ENCODE measurements at places on chromosomes 3 and 15.

DNA sequence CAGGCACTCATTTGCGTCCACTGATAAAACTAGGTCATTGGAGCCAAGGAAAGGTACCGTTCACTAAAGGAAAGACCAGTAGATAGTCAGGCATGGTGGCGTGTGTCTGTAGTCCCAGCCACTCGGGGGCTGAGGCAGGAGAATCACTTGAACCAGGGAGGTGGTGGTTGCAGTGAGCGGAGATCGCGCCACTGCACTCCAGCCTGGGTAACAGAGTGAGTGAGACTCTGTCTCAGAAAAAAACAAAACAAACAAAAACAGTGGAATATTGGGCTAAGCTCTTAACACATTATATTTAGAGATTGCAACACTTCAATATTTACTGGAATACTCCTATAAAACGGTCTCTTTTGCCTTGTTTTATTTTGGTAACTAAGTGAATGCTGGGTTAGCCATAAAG, 17.4 kb downstream of the MAP2K1 start:
- DNase-seq = no peak

GRCh38 chr15:58498821-58499580, 67.2 kb downstream of the LIPC start:
- no peak for DNase-seq

GRCh38 chr3:25354071-25354470, 74.0 kb upstream of the RARB start:
- no peak for DNase-seq

DNA sequence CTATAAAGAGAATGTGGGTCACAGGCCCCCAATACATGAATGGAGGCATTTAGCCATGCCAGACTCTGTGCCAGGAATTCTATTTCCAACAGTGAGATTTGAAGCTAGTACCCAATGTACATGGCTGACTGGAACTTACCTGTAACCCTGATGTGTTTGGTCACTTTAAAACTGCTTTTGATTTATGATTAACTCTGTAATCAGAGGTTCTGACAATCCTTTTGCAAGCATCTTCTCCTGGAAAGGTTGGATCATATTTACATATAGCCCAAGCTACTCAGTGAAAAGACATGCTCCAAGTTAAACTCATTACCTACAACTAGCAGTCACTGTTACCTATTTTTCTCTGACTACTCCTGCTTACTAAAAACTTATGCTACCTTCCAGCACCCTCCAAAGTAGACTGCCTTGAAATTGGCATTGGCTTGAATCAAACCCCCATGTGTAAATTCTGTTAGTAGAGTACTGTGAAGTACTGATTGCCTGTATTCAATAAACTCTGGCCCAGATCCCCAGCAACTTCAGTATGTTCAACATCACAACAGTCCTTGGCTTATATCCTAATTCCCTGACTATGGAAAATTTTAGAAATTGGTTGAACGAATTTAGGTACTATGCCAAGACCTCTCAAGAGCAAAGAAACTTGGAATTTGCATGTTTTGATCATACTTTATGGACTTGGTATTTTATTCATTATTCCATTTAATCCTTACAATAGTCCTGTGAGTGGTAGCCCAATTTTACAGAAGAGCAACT, 665.6 kb upstream of the NECTIN3 start:
- no peak for DNase-seq

GRCh38 chr3:36227980-36228379, 152.3 kb upstream of the STAC start:
- DNase-seq = no peak

GRCh38 chr3:45962033-45962432, 18.8 kb downstream of the CXCR6 start:
- no peak for DNase-seq

DNA sequence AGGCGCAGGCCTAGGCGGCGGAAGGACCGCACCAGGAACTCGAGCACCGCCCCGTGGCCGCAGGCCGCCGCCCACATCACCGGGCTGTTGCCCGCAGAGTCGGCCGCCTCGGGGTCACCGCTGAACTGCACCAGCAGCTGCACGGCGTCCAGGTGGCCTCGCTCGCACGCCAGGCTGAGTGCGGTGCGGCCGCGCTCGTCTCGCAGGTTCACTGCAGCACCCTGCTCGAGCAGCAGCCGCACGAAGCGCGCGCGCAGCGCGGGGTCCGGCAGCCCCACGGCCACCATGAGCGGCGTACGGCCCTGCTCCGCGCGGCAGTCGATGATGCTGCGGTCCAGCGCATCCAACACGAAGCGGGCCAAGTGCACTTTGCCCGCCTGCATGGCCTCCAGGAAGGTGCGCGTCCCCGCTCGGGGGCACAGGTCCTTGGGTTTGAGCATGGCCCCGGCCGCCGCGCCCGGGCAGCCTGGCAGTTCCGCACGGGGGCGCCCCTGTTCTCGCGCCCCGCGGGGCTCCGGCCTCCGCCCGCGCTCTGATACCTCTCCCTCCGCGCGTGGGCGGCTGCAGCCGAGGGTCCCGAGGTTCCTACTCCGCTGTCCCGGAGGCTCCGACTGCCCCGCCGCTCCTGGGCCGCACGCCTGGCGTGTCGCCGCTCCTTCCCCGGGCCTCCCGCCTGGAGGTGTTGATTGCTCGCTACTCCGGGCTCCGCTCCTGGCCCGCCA, 556 bp downstream of the ANKRD63 start:
- no peak for DNase-seq

DNA sequence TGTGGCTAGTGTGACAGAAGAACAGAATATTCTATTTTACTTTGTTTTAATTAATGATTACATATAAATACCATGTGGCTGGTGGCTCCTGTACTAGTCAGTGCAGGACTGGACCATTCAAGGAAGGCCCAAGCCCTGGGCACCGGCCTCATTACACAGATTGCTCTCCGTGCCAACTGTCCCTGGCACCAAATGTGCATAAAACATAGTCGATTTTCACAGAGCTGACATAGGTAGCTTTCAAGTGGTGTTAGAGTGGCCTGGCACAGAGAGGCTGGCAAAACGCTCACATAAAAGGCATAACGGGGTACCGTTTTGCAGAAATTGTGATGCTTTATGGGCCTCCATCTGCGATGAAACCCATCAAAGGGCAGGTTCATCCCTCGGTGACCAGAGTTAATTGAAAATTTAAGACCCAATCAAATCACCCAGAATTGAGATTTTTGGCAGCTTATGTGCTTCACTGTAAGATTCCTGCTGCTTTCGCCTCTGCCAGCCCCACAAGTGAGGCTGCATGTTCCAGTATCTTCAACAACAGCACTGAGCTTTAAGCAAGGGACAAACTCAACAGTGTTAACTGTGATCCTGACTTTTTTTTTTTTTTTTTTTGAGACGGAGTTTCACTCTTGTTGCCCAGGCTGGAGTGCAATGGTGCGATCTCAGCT, 25.9 kb downstream of the RFTN1 start:
- DNase-seq = no peak

DNA sequence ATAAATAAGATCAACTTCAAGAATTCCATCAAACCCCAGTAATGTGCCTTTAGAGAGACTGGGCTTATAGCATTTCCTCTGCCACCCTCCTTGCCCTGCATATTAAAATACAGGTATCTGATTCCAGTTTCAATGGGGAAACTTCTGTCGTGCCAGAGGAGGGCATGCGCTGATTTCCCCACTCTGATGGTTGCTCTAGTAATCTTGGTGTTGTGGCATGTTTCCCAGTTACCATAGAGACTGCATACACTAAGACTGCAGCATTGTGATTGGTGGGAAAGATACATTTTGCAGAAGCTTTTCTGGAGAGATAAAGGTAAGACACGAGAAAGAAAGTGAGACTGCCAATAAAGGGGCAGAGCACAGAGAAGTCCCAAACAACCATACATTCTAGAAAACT, 225.6 kb downstream of the TIGIT start:
- no peak for DNase-seq

DNA sequence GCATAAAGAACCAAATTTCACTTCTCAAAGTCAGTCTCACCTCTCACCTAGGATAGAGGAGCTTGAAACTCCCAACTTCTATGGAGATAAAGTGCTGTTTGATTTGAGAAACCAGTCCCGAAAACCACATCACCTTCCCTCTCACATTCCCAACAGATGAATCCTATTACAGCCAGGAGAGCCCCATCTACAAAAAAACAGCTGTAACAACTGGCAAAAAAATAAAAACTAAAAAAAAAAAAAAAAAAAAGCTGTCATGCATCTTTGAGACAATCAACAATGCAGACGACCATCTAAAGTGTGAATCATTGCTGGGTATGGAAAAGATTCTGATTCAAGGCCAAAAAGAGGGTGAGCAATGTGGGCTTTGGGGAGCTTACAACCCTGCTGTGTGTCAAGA, 23.8 kb downstream of the HOMER2 start:
- DNase-seq = no peak

DNA sequence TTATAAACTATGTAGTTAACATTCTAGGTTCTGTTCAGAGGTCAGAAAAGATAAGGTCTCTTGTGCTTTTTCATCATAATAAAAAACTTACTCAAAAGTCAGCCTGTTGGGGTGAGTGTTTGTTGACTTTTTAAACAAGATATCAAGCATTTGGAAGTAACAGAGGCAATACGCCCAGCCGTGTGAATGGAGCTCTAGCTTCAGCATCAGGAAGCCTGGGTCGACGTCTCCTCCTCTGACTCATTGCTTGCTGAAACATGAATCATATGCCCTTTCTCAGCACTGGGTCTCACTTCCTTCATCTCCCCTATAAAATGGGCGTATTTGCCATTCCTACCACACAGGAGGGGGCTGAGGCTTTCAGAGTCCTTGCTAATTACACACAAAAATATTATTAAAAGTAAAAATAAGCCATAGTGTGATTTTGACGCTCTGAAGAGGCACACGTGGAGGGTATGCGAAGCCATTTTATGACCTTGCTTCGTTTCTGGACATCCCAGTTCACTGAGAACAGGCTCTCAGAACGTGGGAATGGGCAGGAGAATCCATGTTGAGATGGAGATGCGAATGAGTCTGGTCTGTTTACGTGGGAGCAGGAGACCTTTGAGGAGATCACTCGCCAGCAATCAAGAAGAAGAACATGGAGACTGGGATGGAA, 220.8 kb upstream of the TPRG1 start:
- no peak for DNase-seq

- no peak for DNase-seq
Measured at GRCh38 chr15:33059184-33059583, 135.3 kb downstream of the FMN1 start.

DNA sequence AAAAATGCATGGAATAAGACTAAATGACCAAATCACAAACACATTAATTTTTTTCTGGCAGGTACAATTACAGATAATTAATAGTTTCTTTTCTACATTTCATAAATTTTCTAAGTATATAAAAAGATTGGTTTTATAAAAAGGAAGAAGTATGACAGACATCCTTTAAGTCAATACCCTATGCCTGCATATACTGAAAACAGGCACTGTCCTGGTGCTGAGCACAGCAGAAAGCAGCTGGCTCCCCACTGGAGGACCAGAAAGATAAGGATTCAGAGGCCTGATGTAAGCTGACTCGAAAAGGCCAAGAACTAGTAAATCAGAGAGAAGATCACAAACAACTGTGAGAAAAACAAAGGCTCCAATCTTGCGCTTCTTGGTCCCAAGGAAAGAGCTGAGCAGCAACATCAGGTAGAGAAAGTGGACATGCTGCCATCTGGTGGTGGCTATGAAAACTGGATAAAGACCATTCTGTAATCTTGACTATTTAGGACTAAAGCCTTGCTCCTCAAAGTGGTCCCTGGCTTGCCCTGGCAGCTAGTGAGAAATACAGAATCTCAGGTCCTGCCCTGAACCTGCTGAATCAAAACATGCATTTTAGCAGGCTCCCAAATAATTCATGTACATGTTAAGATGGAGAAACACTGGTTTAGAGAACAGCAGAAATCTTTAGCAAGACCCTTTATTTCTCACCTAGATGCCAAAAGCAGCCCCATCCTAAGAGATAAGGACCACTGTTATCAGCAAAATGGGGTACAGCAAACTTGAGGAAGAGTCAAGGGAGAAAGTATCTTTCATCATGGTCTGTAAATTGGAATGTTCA, 76.0 kb downstream of the TRANK1 start:
- DNase-seq = no peak

- no peak for DNase-seq
Measured at GRCh38 chr3:193564012-193564411, 9.3 kb upstream of the ATP13A4 start.

DNA sequence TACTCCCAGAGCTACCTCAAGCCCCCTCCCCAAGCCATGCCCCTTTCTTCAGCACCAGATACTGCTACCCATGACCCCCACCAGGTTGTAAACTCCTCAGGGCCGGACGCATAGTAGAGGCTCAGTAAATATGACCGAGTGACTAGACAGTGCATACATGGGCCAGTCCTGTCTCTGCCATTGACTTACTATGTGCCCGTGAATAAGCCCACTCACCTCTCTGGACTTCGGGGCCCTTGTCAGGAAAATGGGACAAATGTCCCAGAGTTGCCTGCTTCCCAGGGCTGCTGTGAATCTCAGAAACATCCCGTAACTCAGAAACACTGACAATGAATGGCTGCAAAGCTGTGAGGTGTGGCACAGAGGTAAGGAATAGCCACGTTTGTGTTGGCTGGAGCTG, 48.2 kb upstream of the FGD5 start:
- no peak for DNase-seq

DNA sequence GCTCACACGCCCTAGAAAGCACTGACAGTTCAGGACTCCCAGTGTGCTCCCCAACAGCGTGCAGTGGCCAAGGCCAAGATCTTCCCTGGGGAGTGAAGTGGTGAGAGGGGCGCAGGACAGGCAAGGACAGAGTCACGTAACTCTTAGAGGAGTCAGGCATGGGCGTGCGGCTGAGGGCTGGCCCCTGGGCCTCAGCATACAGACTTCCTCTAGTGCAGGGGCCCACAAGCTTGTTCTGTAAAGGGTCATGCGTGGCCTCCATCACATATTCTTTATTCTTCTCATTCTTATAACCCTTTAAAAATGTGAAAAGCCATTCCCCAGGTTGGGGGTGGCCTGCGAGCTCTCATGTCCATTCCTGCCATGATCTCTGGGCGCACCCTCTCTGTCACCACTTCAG, 25.2 kb downstream of the TMEM43 start:
- DNase-seq = no peak

DNA sequence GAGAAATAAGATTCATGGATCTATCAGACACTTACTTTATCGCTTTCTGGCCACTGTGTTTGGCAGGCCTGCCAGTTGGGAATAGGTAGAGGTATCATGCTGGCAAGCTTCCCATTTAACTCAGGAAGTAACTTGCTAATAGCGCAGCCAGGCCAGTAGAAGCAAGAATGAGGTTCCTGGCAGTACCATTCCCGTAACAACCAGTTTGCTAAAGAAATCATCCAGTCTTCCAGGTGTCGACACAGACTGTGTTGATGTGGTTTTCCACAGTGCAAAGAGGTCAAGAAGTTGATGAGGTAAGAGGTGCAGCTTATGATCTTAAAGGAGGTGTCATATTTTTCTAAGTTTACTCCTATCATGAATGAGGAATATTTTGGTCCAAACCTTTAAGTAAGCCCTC, 46.2 kb downstream of the DPH6 start:
- DNase-seq = no peak

Data from breast epithelium (tissue), 4 donors.